ENCODE measurements at places on chromosomes 6 and 20. TPM values are rescaled to one million over a fixed set of nuclear protein-coding genes. Genes with fewer than 3 reads are reported as not detected.

The STAU1 gene
- total RNA-seq, result 38.3 TPM

The ZNF165 gene
- 0.30 TPM for total RNA-seq

The GSTA3 gene
- total RNA-seq, result not detected

The EDN1 gene
- total RNA-seq, result 2.8 TPM

The CRISP3 gene
- not detected for total RNA-seq

The GTF3C6 gene
- total RNA-seq, result 47.9 TPM

The CHRNA4 gene
- not detected for total RNA-seq

The SSTR4 gene
- not detected for total RNA-seq

The LY6G6C gene
- total RNA-seq, result not detected

The TRPC4AP gene
- total RNA-seq, result 95.9 TPM

The PARD6B gene
- 0.59 TPM for total RNA-seq

The WDR46 gene
- total RNA-seq, result 64.0 TPM

The RBM24 gene
- total RNA-seq, result 16.2 TPM

The NAA20 gene
- total RNA-seq, result 33.3 TPM

The CDKAL1 gene
- 15.1 TPM for total RNA-seq

The SLC35D3 gene
- not detected for total RNA-seq

The PDE10A gene
- 16.6 TPM for total RNA-seq

The SLC22A2 gene
- 0.23 TPM for total RNA-seq

The KCNB1 gene
- total RNA-seq, result not detected

The ADGRF1 gene
- not detected for total RNA-seq

The HLA-DQB1 gene
- not detected for total RNA-seq

The AKAP7 gene
- 5.8 TPM for total RNA-seq

The GPR63 gene
- 0.59 TPM for total RNA-seq

The TP53TG5 gene
- total RNA-seq, result not detected

The BRPF3 gene
- total RNA-seq, result 13.4 TPM

The PRSS16 gene
- 0.18 TPM for total RNA-seq

The PXT1 gene
- not detected for total RNA-seq

The C6orf58 gene
- not detected for total RNA-seq

The NTSR1 gene
- total RNA-seq, result 1.9 TPM

The TMEM74B gene
- not detected for total RNA-seq

The TSPO2 gene
- not detected for total RNA-seq

The NUP153 gene
- total RNA-seq, result 35.1 TPM

The OR2H1 gene
- not detected for total RNA-seq

The TENT5A gene
- total RNA-seq, result 91.7 TPM

The RUNX2 gene
- total RNA-seq, result 8.3 TPM

The NRN1 gene
- 0.30 TPM for total RNA-seq

The MMP24OS gene
- 21.5 TPM for total RNA-seq

The PKIG gene
- 19.1 TPM for total RNA-seq

The ARFGEF3 gene
- total RNA-seq, result 1.1 TPM

The ECHDC1 gene
- 57.6 TPM for total RNA-seq

The CST4 gene
- not detected for total RNA-seq

The RAET1G gene
- total RNA-seq, result 1.8 TPM

The TRIM38 gene
- total RNA-seq, result 11.6 TPM

The KHDC3L gene
- total RNA-seq, result not detected

The RBPJL gene
- not detected for total RNA-seq

All from smooth muscle cell of the umbilical artery (primary cell).